ENCODE measurements at places on chromosomes 1 and 21.

DNA sequence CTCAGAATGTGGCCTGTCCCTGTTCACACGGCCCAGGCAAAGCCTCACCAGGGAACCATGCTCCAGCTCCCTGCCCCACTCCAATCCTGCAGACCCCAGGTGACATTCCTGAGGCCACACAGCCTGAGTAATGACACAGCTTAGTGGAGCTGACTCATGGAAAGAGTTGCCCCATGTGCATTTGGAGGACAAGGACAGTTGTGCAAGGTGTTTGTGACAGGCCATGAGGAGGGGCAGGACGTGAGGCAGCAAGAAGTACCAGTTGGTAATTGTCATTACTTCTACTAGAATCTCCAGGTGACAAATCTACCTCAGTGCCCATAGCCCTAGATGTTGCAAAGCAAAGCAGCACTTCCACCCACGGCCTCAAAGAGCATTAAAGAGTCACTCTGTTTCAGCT lies 15.2 kb downstream of the PRR9 start:
- DNase-seq: no peak

GRCh38 chr1:25658791-25659431 lies 42.3 kb downstream of the MAN1C1 start:
- DNase-seq: no peak

DNA sequence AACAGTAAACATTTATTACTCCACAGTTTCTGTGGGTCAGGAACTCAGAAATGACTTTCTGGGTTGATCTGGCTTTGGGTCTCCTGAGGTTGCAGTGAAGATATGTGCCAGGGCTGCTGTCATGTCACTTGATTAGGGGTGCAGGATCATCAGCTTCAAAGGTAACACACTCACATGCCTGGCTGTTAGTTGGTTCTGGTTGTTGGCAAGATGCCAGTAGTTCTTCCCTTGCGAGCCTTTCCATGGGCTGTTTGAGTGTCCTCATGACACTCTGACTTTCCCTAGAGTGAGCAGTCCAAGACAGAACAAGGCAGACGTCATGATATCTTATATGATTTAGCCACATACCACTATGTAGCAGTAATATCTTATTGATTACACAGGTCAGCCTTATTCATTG lies 1.8 kb downstream of the SWT1 start:
- DNase-seq: no peak

- no peak for DNase-seq
These were observed 25.3 kb upstream of the NMNAT2 start for GRCh38 chr1:183443466-183443865.

GRCh38 chr21:28447462-28447861 lies 545.2 kb downstream of the LTN1 start:
- DNase-seq: no peak

DNA sequence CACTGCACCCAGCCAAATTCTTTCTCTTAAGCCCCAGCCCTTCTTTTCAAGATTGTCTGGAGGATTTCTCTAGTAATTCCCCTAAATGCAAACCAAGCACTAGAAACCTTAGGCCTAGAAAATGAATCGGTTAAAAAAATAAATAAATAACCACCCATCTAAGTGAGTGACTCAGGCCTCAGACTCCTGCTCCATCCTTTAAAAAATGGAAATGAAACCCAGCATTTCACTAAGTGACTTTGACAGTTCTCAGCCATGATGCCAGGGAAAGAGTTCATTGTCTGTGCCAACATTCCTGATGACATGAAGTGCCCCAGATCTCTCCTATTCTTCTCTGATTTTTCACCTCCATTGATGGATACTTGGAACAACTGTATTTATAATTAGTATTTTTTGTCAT lies 415.2 kb upstream of the DAB1 start:
- DNase-seq: no peak

GRCh38 chr1:202011994-202012393 lies 1.6 kb downstream of the ELF3 start:
- DNase-seq: no peak

- DNase-seq: no peak
These were observed 39.6 kb downstream of the GFI1 start for GRCh38 chr1:92447033-92447681.

- no peak for DNase-seq
These were observed 14.1 kb downstream of the KCNQ4 start for GRCh38 chr1:40797668-40798010.

GRCh38 chr1:74505928-74506710 lies 6.3 kb downstream of the LRRC53 start:
- no peak for DNase-seq

GRCh38 chr1:38009088-38009840 lies 3.3 kb upstream of the UTP11 start:
- DNase-seq: no peak
